ENCODE measurements at places on chromosomes 4 and X.
A peak's percentile ranks its signal among the peaks of the same experiment; 100 is the strongest.

DNA sequence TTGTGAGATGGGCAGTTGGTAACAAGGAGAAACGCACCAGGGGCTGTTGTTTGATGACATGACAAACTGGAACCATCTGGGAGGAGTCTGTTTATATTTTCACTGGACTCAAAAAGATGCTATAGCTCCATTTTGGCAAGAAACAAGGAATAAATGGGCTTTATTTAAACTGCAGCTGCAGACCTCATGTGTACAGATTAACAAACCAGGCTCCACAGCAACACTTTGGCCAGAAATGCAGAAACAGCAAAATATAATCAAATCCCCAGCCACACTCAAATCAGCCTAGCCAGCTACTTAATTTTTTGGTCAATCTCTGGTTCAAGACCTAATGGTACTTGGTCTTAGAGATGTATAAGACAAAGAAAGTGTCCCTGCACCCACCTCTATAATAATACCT, 52.7 kb downstream of the ASB9 start:
- no peak for DNase-seq

- no peak for DNase-seq
Measured at GRCh38 chr4:17616283-17616682, 1.8 kb downstream of the MED28 start.

DNA sequence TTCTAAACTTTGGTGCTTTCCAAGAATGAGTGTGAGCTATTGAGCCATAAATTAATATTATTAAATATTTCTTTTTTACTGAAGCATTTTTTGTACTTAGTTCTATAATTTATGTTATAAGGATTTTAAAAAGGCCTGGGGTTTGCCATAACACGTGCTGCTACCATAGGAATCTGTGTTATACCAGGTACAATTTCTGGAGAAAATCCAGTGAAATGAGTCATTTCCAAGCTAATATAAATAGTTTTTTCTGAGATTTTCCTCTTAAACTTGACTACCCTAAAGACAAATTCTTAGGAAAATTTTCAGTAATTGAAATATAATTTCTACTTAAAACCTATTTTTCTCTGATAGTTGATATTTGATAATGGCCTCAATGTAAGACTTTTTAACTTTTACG, 130.8 kb downstream of the TLL1 start:
- no peak for DNase-seq

DNA sequence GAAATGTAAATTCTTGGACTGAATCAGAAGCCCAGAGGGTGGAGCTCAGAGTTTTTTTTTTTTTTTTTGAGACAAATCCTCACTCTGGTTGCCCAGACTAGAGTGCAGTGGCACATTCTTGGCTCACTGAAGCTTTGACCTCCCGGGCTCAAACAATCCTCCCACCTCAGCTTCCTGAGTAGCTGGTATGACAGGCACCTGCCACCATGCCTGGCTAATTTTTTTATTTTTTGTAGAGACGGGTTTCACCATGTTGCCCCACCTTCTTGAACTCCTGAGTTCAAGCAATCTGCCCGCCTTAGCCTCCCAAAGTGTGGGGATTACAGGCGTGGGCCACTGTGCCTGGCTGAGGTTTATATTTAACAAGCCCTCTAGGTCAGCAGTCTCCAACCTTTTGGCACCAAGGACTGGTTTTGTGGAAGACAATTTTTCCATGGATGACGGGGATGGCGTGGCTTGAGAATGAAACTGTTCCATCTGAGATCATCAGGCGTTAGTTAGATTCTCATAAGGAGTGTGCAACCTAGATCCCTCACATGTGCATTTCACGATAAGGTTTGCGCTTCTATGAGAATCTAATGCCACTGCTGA, 76.7 kb downstream of the FHIP1A start:
- DNase-seq = no peak

GRCh38 chr4:111924696-111925095, 220.6 kb upstream of the FAM241A start:
- no peak for DNase-seq

- no peak for DNase-seq
Measured at GRCh38 chr4:31089815-31090214, 369.6 kb downstream of the PCDH7 start.

DNA sequence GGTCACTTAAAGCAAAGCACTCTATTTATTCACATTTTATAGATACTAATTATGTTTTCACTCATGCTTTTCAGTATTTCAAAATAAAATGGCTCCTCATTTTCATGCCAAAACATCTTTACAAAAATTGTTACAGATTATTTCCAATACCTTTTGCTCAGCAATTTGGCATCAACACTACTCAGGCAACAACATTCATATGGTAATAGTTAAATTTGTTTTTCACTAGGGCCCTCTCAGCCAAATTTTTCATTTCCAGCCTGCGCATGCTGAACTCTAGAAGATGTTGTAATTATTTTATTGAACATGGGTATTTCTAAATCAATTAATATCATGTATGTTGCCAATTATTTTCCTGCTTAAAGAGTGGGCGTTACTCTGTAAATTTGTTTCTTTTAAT, 225.6 kb downstream of the ANTXR2 start:
- DNase-seq = no peak

DNA sequence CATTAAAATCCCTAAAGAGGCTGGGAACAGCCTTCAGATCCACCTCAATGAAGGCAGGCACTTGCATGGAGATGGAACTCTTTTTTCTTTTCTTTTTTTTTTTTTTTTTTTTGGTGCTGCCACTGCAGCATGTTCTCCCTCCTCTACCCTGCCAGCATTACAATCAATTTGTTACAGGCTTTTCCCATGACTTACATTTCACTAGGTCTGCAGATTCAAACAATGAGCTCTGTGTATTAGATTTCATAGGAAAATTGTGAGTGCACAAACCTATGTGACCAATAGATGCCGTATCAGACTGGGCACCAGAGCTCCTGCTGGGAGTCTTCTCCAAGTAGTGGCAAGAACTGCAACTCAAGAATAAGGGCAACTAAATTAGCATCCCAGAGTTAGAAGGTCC, 63.8 kb upstream of the GABRQ start:
- no peak for DNase-seq

DNA sequence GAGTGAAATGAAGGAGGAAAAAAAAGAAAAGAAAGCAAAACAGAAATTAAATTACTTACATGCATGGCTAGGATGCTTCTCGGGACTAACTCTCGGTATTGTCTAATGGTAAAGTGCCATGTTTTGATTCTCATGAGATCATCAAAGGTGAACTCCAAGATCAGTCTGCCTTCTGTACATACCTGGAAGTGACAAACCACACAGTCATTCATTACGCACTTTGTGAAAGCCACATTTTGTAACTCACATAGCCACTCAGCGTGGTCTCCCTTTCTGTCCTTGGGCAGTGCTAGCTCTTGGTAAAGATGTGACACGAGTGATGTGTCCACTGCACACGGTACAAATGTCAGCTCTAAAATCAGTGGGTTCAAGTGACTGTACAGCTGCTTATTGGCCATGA, 309.8 kb downstream of the LDB2 start:
- DNase-seq = no peak

- no peak for DNase-seq
Measured at GRCh38 chr4:185311113-185311888, 84.4 kb downstream of the LRP2BP start.

- no peak for DNase-seq
Measured at GRCh38 chr4:71860643-71861042, 76.8 kb upstream of the GC start.

GRCh38 chrX:100263650-100264049, 146.4 kb downstream of the PCDH19 start:
- DNase-seq = no peak

- DNase-seq = no peak
Measured at GRCh38 chr4:139933541-139933940, 220.4 kb downstream of the MAML3 start.

DNA sequence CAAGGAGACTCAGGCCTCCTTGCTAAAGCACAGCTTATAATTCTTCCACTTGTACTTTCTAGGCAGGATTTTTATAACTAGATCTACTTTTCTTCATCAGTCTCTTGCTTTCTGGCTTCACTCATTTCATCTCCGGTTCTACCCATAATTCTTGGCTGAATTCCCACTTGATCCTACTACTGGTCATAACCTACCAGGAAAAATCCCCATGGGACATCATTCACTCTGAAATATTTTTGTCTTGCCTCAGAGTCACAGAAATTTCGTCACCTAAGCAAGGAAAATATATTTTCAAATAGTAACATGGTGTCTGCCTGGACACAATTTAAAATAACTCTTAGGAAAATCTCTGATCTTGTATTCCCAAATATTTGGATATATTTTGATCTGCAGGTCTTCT, 122.3 kb downstream of the TEX13A start:
- no peak for DNase-seq

DNA sequence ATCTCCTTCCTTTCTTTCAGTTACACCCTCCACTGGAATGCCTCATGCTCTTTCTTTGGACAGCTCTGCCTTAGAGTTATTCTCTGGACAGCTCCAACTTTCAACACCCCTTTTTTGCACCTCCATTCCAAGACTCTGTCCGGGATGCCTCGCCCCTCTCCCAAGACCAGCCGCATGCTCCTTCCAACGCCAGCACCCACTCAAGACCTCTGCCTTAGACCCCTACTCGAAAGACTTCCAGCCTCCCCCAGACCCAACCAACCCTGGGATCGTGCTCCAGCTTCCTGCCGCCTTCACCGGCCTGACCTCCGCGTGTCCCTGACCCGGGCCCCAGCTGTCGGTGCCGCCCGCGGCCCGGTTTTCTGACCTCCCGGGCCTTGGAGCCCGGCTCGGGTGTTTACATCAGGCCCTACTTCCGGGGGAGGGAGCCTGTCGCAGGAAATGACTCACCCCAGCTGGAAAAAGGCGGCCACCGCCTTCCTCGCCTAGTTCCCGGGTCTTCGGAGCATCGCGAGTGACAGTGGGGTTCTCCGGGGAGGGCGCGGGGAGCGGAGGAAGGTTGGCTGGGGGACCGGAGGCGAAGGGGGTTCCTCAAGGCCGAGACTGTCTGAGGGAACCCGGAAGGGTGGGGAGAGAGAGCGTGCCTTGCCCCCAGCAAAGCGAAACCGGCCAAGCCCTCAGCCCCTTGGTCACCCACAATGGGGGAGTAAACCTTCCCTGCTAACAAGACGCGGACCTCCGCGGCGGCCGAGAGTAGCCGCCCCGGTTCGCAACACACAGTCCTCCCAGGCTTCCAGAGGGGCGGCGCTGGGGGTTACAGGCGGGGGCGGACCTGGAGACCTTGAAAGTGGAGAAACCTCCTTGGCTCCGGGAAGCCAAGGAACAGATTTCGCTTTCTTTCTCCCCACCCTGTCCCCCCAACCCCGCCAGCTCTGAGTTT, at the start of gene WDR45:
WDR45 (minus strand) TSS at position 399 of the 940 bp plus-strand sequence. CDS start 1,792 bp downstream, outside the sequence.
- peak; percentile 94 for DNase-seq

DNA sequence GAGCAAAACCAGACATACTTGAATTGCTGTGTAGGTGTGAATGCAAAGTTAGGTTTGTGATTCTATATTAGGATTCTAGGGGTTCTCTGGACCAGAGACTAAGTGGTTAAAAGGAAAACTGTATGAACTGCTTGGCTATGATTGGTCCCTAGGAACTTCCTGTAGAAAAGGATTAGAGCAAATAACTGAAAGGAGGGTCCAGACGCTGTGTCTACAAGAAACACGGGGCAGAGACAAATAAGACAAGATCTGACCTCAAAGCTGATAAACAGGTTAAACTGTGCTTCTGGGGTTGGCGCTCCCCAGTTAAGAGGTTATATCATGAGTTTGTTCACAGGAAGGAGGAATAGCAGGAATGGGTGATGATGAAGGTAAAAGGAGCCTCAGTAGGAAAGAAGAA, 183.6 kb downstream of the MGST2 start:
- no peak for DNase-seq

- DNase-seq = no peak
Measured at GRCh38 chr4:141569141-141569540, 67.2 kb upstream of the IL15 start.

DNA sequence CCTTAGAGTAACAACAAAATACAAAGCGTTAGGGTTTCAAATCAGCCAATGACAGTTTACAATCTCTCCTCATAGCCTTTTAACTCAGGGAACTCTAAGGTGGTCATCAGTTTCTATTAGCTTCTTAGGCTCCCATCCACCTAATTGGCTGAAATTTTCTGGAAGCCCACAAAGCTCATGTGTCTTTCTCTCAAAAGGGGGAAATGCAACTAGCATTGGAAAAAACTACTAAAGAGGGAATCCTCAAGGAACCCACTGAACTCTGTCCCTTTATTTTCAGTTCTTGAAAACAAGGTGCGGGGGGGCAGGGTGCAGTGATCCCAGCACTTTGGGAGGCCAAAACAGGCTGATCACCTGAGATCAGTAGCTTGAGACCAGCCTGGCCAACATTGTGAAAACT, 56.4 kb downstream of the PDGFC start:
- no peak for DNase-seq

GRCh38 chrX:45697591-45697990, 496.9 kb upstream of the DIPK2B start:
- no peak for DNase-seq

DNA sequence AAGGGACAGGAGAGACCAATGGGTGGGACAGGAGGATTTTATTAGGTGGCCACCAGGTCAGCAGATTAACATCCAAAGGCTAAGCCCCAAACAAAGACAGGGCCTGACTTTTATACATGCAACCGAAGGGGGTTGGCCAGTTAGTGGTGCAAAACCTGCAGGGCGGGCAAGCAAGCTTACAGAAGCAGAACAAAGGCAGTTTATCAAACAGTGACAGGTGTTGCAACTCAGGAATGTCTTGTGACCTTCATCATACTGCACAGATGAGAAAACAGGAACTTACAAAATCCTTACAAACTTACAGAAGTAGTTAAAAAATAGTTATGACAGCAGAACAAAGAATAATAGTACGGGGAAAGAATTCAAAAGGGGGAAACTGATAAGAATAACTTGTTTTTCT, 708.1 kb downstream of the GLUD2 start:
- no peak for DNase-seq

DNA sequence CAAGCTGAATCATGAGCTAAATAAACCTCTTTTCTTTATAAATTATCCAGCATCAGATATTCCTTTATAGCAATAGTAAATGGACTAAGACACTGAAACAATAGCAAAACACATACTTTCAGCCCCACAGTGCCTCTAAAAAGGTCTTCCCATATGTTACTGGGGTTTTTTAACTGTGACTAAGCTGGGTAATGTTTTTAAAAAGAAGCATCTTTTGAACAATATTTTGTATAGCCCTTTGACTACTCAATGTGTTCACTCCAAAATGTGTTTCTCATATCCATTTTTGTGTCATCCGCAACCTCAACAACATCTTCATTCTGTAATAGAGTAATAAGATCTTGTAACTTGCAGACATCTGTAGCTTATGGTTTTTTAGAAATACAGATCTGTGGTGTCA, 218.7 kb upstream of the S100G start:
- DNase-seq = no peak

DNA sequence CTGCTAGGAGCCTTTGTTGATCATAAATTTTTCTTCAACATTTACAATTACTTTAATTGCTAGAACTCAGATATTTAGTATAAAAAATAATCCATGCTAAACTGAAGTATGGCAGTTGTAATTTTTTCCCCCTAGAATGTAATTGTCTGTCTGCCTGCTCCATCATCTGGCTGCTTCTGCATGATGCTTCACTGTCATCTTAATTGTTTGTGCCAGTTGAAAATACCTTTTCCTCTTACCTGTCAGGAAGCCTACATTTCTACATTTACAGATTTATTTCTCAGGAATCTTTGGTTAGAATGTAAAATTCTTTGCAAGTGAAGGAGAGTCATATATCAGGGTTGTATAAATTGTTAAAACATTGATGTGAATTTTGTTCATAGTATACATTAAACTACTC, 348.6 kb downstream of the GRXCR1 start:
- DNase-seq = no peak

GRCh38 chrX:113370006-113370405, 529.4 kb upstream of the AMOT start:
- DNase-seq = no peak

All from lower leg skin (tissue), 4 donors.